ENCODE measurements at places on chromosomes 6 and 20.

DNA sequence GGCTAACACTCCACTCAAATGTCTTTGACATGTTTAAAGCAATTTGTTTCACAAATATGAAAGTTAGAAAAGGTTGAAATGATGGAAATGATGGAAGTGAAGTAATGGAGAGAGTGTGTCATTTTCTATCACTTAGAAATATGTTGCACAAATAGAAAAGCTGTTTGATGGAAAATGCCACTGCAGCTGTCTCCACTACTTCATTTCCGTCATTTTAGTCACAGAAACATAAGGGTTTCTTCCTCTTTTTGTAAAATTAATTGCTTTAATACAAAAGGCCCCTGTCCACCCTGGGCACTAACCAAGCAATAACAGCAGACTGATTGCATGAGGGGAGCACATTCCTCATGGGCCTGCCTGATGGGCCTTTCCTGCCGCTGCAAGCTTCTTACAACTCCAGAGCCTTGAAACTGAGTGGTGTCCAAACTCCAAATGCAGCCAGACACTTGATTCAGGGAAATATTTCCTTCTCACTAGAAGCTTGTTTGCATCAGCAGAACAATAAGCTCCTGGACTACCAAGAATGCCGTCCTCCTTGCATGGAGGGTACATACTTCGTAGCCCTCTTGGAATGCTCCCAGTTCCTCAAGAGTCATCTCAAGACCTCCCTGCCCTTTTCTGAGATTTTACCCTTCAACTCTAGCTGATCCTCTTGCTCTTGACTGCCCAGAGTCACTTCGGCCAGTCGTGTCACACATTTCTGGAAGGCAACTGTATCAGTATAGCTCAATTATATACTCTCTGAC, 36.1 kb downstream of the F13A1 start:
- DNase-seq: no peak

- no peak for DNase-seq
These were observed 10.8 kb upstream of the POU3F2 start for GRCh38 chr6:98823428-98824161.

GRCh38 chr6:70474751-70475150, 61.4 kb downstream of the FAM135A start:
- no peak for DNase-seq

- no peak for DNase-seq
These were observed 14.8 kb upstream of the TAB2 start for GRCh38 chr6:149302723-149303122.

- no peak for DNase-seq
These were observed 541.2 kb downstream of the QKI start for GRCh38 chr6:163955756-163956155.

Measured in activated effector memory CD4-positive, alpha-beta T cell treated with Interleukin-2 at 50 U/mL for 16 hours (primary cell).